Sigmoid colon (tissue), 7 donors: ENCODE measurements at places on chromosomes 12 and 14. TPM values are rescaled to one million over a fixed set of nuclear protein-coding genes. Genes with fewer than 3 reads are reported as not detected.

Gene TAS2R43
- total RNA-seq = 2.1 TPM

Gene DHRS2
- not detected for total RNA-seq

Gene LRP1
- 178 TPM for total RNA-seq

Gene SEC23A
- 171 TPM for total RNA-seq

Gene POTEM
- not detected for total RNA-seq

Gene CCDC198
- total RNA-seq = not detected

Gene TAS2R10
- total RNA-seq = not detected

Gene EID3
- total RNA-seq = 4.6 TPM

Gene LRRC43
- total RNA-seq = 1.9 TPM

Gene CAPS2
- total RNA-seq = 13.3 TPM

DNA sequence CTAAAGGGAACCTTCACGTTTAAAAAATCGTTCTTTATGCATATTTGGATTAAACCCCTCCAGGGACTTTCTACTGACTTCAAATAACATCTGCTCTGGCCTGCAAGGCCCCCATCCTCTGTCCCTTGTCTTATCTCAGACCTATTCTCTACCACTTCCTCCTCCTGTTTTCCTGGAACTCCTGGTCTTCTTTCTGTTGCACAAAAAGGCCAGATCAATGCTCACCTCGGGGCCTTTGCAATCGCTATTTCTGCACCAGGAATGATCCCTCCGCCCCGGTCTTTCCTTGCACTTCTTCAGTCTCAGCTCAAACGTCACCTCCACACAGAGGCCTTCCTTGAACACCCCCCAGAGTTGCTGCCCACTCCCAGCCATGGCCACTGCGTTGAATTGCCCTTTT is 57.6 kb upstream of the BEGAIN start:
- no peak for DNase-seq

- no peak for DNase-seq
These were observed 3.2 kb upstream of the HOXC11 start for GRCh38 chr12:53969588-53970259.

- DNase-seq = no peak
These were observed 47.5 kb downstream of the PRMT8 start for GRCh38 chr12:3538466-3539030.

- no peak for DNase-seq
These were observed 10.8 kb downstream of the SDSL start for GRCh38 chr12:113432986-113433385.

DNA sequence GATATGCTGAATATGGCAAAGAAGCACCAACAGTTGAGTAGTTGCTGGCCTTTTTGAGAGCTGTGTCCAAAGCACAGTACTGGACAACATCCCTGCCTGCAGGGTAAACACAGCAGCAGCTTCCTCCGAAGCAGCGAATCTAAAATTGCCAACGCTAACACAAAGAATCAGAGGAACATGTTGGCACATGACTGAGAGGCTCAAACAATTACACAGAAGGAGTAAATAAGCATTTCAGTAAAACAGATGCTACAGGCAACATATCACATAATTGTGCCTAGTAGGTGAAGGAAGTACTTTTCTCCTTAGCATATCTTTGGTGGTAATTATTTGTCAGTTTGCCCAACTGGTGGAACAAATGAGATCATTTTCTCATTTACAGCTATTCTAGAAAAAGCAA is 52.1 kb downstream of the KICS2 start:
- no peak for DNase-seq

DNA sequence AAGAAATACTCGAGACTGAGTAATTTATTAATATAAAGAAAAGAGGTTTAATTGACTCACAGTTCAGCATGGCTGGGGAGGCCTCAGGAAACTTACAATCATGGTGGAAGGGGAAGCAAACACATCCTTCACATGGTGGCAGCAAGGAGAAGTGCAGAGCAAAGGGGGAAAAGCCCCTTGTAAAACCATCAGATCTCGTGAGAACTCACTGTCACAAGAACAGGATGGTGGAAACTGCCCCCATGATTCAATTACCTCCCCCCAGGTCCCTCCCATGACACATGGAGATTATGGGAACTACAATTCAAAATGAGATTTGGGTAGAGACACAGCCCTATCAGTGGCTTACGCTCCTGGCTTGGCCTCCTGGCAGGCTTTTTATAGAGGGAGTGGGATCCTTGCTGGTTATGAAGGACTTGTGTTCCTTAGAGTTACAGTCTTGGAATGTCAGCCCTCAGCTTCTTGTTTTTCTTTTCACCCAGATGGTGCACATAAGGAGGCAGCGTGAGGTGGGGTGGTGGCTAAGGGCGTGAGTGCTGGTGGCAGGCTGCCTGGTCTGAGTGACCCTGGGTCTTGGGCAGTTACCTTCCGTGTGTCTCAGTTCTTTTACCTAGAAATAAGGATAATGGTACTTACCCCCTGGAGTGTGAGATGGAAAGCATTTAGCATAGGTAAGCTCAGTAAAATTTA is 25.7 kb downstream of the TRAF3 start:
- DNase-seq = no peak

DNA sequence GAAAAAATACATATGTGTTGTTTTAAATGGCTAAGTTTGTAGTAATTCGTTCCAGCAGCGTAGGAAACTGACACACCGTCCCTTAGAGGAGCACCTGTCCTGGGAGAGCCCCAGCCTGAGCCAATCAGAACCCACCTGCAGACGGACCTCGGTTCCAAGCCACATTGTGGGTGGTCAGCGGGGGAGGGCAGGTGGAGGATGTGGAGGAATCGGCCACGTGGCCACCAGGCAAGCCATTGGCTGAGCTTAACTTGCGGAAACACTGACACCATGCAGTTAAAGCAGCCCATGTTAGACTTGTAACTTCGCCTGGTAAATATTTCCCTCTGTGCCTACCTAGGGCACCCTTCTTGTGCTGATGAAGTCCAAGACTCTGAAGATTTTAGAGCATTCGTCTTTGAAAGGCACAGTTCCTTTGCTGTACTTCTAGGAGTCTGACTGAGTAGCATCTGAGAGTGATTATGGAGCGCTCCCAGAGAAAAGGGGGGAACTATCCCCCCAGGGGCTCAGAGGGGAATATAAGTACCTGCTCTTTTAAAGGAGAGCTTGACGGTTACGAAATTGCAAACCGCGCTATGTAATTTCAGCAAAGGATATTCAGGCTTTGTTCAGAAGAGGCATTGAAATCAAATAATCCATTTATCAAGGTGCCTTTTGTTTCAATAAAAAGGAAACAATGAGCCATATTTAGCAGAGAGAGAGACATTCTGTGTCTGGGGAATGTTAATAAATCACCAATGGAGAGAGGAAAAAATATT is 135.7 kb downstream of the TMEM132C start:
- no peak for DNase-seq

- DNase-seq = no peak
These were observed 6.9 kb upstream of the PTCSC3 start for GRCh38 chr14:36183402-36183801.

DNA sequence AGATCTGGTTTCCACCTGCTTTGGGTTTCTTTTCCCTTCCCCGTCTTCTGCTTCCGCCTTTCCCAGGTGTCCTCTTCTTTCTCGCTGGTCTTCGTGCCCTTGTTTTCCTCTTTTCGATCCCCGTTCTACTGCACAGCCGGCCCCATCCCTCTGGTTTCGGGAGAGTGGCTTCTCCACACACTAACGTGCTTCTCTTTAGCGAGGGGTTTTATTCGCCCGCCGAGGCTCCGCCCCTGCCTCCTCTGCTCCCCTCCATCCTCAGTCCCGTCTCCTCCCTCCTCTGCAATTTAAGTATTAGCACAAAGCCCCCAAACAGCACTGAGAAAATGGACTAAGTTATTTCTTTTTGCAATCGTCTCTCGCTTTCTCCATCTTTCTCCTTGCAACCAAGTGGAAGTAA is at the start of gene SLC7A8:
TSS of gene SLC7A8 (minus strand) at position 182 of the 400 bp plus-strand sequence. CDS start 746 bp downstream, outside the sequence.
- peak; percentile 82 for DNase-seq

DNA sequence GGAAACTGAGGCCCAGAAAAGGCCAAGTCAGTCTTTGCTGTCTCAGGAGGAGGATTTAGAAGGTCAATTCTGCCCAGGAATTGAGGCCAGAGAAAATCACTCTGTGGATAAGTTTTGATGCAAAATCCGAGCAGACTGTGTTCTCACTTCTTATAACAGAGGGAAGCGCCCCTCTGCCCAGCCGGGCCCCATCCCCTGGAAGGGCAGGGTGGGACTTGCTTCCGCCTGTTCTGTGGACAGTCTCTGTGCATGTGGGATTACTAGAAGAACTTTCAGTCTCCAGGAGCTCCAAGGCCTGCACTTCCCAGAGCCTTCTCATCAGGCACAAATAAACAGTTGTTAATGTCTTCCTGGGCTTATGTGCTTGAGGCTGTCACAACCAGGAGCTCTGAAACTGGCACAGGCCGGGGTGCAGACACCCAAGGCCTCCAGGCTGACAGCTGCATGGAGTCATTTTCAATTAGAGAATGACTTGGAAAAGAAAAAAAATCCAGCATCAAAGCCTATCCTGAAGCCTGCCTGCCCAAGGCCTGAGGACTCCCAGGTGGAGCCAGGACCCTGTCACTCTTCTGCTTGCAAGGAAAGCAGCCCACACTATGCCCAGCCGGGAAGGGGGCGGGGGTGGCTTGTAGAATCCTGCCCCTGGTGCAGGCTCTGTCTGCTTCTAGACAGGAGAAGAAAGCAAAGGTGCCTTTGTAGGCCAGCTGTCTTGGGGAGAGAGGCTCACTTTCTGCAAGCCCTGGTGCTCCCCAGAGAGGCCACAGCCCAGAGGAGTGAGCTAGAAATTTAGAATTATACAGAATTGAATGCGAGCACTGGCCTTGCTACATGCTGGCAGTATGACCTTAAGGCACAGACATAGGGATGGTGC is 84.7 kb downstream of the NTF3 start:
- DNase-seq = no peak

DNA sequence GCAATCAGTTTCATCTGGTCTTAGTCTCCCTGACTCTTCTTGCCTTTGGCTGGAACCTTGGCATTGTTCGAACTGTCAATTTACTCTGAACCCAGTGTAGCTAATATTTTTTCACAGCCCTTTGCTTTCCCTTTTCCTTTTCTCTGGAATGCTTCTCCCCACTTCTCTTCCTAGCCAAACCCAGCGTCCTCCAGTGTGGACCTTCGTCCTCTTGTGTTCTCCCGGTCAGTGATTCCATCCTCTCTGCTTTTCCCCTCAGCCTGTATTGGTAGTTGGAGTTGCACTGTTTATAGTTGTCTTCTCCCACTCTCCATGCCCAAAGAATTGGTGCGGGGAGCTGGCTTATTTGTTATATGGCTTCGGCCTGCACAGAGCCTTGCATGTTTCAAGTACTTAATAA is 9.4 kb downstream of the ACVR1B start:
- DNase-seq = no peak

DNA sequence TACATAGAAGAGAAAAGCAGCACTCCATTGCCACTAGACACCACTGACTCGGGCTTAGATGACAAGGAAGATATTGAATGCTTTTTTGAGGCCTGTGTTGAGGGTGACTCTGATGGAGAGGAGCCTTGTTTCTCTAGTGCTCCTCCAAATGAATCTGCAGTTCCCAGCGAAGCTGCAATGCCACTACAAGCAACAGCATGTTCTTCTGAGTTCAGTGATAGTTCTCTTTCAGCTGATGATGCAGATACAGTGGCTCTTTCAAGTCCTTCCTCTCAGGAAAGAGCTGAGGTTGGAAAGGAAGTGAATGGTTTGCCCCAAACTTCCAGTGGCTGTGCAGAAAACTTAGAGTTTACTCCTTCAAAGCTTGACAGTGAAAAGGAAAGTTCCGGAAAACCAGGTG is 114.5 kb upstream of the NPAS3 start:
- no peak for DNase-seq

GRCh38 chr14:72254937-72255472 is 322.8 kb downstream of the RGS6 start:
- DNase-seq = no peak

DNA sequence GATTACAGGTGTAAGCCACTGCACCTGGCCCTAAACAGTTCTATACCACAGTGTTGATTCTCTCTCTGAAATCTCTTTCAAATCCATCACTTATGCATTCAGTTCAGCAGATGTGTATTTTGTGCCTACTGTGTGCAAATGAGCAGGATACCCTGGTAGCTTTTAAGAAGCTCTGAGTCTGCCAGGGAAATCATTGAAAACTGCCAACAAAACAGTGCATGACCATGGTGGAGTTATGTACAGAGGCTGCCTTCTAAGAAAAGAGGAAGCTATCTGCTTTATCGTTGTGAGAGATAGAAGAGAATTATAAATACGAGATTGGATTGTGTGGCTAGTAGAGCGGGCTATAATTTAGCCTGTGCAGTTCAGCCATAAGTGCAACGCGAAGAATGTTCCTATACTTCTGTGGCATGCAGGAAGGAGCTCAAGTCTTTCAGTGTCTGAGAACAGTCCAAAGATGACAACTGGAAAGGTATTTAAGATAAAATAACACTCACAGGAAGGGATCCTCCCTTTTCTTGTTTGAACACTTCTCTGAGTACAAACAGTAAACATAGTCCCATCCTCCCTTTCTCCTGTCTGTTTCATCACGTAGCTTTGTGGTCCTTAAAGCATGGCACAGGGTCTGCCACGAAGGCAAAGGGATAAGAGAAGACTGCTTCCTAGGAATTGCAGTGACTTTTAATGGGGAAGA is 4.3 kb downstream of the DIP2B start:
- DNase-seq = no peak

- peak; percentile 60 for DNase-seq
These were observed 4.8 kb upstream of the ENO2 start for GRCh38 chr12:6909421-6910145.

GRCh38 chr12:132379996-132380395 is 50.6 kb upstream of the GALNT9 start:
- DNase-seq = no peak

DNA sequence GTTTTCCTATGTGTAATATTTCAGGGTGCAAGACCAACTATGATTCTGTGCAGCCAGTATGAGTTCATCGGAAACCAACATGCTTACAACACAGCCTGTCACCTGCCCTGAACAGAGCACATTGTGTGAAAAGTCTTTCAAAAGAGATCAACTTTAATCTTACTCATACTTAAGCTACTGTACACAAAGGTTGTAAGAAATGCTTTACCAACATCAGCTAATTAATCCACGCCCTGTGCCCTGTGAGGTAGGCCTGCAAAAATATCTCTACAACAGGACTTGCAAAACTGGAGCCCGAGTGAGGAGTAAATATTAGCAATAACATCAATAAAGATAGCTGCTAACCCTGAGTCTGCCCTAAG is 15.1 kb downstream of the APPL2 start:
- DNase-seq = no peak

DNA sequence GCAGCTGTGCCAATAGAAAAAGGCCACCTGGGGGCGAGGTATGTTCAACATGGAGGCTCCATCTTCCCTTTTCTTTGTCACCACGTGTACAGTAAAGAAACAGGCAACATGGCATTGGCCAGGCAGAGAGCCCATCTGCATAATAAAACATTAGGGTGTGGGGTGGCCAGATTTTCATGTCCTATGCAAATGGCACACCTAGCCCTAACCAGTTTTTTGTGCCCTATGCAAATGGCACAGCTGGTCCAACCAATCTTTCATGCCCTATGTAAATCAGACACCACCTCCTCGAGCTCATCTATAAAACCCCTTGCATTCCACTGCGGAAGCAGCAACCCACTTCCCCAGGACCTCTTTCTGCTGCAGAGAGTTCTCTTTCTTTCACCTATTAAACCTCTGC is 149.1 kb upstream of the RGS6 start:
- DNase-seq = no peak

- DNase-seq = peak; percentile 89
These were observed 325 bp downstream of the CRIP1 start for GRCh38 chr14:105486974-105487448.
